ENCODE measurements at places on chromosomes 3 and 15.

DNA sequence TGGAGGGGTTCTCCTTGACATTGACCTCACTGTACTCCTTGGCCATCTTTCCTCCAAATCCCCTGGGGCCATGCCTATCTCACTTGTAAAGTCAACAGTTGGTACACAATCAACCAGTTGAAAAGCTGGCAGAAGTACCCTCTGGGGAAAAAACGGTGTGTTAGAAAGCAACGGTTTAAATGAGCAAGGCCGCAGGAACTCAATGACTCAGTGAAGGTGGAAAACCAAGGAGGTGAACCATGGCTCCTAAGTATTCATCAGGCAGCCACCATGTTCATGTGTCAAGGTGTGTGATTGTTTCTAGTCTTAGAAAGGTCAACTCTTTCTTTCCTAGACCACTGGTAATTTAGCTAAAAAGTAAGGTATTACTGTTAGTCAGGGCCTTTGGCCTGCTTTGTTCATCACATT is 130.9 kb upstream of the SATB1 start:
- DNase-seq = no peak

- no peak for DNase-seq
Measured at GRCh38 chr3:27943106-27943505, 221.0 kb upstream of the EOMES start.

DNA sequence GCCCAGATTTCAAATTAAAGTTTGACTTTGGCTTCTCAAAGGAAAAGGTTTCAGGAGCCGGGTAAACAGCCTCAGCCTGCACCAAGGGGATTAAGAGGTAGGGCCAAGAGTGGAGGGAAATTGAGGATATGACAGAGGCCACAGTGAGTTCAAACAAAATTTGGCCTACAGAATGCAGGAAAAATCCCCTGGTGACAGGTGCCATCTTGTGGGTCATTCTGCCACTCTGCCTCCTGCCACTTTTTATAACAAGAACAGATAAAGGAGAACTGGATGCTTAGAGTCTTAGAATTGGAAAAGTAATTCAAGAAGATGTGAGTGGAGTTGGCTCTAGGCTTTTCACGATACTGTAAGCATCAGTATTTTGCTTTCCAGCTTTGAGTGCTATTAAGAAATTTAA is 253.2 kb downstream of the NR2F2 start:
- DNase-seq = no peak

DNA sequence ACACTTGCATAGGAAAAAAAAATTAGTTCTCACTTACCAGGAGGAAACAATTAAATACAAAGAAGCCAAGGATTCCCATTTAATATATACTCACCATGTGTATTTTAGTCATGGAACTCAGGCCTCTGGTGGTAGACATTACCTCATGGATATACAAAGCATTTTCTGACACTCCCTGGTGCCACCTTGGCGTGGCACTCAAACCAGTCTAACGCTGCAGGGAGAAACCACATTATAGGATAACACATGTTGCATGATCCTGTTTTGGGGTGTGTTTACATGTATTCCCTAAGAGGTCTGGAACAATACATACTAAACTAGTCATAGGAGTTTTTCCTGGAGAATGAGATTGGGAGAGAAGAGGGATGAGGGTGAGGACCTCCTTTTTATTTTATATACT is 5.9 kb upstream of the RTF1 start:
- no peak for DNase-seq

GRCh38 chr3:46965151-46965550 is 11.4 kb downstream of the CCDC12 start:
- no peak for DNase-seq

GRCh38 chr3:51336261-51336660 is 48.8 kb upstream of the MANF start:
- DNase-seq = no peak

GRCh38 chr3:24684506-24685023 is 189.9 kb upstream of the THRB start:
- DNase-seq = no peak

DNA sequence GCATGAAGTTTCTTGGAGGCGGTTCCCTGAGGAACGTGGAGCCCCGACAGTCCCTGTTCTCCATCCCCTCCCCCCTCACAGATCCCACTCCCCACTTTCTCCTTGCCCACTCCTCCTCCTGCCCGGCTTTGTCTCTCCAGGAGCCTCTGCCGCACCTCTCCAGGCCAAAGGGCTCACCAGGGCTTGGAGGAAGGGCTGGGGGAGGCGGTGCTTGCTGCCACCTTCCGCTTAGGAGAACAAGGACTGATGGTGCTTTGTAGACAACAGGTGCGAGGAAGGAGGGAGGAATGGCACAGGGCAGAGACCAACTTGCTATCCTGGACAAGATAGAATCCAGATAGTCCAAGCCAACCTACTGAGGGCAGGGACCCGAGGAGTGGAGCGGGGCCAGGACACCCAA is 103.5 kb upstream of the SMAD3 start:
- no peak for DNase-seq

GRCh38 chr15:85780225-85780985 is 14.3 kb downstream of the KLHL25 start:
- DNase-seq = no peak

- DNase-seq = no peak
Measured at GRCh38 chr3:86934851-86935250, 56.1 kb downstream of the VGLL3 start.

DNA sequence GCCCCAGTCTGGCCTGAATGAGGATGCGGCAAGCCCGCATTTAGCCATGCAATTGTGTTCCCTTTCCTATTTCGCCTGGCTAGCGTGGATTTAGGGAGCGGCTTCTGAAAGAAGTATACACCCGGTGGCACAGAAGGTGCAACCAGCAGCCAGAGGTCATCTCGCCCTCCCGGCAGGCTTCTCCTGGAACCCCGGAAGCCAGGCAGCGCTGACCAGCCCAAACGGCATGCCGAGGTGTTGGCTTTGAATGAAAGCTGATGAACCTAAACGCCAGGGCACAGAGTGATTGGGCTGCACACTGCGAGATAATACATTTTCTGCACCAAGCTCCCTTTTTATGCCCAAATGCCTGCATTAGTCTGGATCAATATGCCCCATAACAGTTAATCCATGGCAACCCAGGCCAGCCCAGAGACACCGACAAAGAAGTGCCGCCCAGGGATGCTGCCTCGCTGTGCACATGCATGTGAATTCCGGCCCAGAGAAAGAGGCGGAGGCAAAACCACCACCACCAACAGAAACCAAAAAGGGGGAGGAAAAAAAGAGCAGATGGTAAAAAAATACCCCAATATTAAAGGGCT is 1.4 kb downstream of the SRGAP3 start:
- no peak for DNase-seq

DNA sequence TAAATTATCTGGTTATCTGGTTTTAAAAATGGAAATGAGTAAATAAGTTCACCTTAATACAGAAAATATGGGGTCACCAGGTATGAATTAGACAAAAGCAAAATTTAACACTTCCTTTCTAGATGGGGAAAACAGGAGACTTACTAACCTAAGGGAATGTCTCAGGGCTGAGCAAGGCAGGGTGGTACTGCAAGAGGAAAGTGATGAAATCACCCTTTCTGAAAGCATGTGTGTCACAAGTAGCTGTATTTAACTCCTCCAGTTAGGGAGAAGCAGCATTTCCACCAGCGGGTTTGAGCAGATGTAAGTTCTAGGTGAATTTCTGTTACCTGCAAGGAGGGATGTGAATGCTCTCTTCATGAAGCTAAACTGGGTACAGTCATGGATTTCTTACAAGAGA is 629.1 kb downstream of the MECOM start:
- no peak for DNase-seq

Data from hindlimb muscle (tissue), 1 donor.